ENCODE measurements at places on chromosomes 11 and 22.

DNA sequence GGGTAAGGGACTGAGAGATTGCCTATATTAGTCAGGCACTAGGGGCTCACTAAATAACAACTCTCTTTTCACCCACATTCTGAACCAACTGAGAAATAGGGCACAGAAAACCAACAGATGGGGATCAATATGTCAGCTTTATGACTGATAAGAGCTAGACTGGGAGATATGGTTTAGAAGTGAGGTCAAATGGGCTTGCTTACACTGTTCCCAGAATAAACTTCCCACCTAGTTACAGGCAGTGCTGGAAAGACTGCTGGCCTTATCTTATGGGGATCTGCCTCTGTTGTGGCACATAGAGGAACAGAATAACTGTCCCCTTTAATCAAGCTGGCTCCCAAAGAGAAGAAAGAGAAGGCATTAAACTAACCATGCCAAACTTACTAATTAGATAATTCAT is 10.6 kb upstream of the RRAS2 start:
- DNase-seq, result no peak

GRCh38 chr22:50148991-50149721 is 21.4 kb upstream of the PANX2 start:
- DNase-seq, result peak; percentile 90

GRCh38 chr11:11396301-11397035 is 43.4 kb upstream of the CSNK2A3 start:
- DNase-seq, result peak; percentile 70

DNA sequence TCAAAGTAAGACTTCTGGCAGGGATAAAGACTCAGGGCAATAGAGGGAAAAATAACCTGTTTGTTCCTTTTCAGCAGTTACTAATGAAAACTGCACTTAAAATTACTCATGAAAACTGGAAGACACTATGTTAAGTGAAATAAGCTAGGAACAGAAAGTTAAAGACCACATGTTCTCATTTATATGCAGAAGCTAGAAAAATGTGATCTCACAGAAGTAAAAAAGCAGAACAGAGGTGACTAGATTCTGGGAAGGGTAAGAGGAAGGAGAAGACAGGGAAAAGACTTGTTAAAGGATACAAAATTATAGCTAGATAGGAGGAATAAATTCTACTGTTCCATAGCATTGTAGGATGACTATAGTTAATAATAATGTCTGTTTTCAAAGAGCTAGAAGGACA is 22.2 kb downstream of the HPS5 start:
- DNase-seq, result no peak

DNA sequence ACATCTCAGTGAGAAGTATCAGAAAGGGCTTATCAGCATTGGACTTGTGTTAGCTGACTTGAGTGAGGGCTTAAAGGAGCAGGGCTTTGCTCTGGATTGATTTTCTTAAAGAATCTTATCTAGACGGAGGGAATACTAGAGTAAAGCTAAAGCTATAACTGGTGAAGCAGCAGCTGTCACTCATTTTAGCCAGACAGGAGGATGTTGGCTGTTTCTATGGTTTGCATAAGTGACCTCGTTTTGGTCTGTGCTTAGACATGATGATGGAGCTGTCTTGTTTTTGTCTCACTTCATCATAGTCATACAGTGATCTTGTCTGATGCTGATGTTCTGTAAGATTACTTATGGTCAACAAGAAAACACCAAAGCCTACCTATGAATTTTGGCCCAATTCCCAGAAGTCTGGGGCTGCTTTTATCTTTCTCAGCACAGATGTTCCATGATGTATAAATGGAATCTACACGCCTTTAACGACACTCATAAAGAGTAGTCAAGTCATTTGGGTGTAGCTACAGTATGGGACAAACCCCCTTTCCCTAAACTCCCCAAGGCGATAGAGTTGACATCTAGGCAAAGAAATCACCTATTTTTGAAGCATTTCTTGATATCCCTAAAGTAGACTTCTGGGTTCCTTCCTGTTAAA is 77.5 kb upstream of the UCP3 start:
- DNase-seq, result no peak

- DNase-seq, result peak; percentile 70
Observed at GRCh38 chr22:31238057-31238456, 26.0 kb downstream of the LIMK2 start.

DNA sequence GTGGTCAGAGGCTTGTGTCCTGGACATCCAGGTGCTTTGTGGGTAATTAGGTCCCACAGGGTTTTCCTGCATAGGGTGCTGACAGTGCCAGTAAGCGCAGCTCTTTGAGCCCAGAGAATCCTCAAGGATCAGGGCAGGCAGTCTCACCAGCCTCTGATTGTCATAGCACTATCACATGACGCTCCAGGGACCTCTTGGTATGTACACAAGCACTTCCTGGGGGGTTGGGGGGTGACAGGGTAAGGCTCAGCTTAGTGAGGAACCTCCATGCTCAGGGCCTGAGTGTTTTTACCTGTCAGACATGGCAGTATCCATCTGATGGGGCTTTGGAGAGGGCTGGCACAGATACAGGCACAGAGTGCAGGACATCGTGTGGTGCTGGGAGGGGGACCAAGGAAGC is 27.9 kb upstream of the SUSD2 start:
- peak; percentile 46 for DNase-seq

- peak; percentile 60 for DNase-seq
Observed at GRCh38 chr22:16917144-16918003, 90.6 kb downstream of the GAB4 start.

DNA sequence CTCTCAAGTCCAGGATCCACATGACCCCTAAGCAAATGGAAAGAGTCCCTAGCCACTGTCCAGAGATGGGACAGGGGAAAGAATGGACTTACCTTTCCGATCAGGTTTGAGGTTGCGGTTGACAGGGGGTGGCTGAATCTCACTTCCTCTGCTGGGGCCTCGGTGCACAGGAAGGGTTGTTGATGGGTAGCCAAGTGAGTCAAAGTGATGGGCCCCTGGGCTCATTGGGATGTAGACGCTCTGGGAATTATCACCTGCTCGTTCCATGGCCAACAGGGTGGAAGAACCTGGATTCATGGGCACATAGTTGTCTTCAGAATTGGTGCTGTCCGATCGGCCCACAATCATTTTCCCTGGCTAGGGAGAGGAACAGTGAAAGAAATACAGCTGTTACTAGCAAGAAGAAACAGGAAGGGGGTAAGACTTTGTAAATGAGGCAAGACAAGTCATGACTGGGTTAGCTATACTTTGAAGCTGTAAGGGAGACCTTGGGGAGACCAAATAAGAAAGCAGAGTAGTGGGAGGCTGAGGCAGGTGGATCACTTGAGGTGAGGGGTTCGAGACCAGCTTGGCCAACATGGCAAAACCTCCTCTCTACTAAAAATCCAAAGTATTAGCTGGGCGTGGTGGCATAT is 34.7 kb downstream of the USP35 start:
- no peak for DNase-seq

GRCh38 chr22:23524226-23524625 is 55.9 kb downstream of the IGLL1 start:
- no peak for DNase-seq

Measured in HT1080 (cell line).